ENCODE measurements at places on chromosomes 6 and 20. TPM values are rescaled to one million over a fixed set of nuclear protein-coding genes. Genes with fewer than 3 reads are reported as not detected.

FRK gene
- 0.06 TPM for total RNA-seq

FOXF2 gene
- not detected for total RNA-seq

HLA-DOA gene
- total RNA-seq: 4.8 TPM

CRISP2 gene
- total RNA-seq: not detected

ZFP64 gene
- total RNA-seq: 13.8 TPM

MUC21 gene
- total RNA-seq: not detected

All from activated CD8-positive, alpha-beta memory T cell treated with anti-CD3 and anti-CD28 coated beads for 36 hours (primary cell).